ENCODE measurements at places on chromosomes 6 and 20. TPM values are rescaled to one million over a fixed set of nuclear protein-coding genes. Genes with fewer than 3 reads are reported as not detected.

- no peak for DNase-seq
These were observed 53.0 kb downstream of the SASH1 start for GRCh38 chr6:148395583-148396101.

GRCh38 chr20:41245086-41245707, 72.3 kb downstream of the ZHX3 start:
- no peak for DNase-seq

DNA sequence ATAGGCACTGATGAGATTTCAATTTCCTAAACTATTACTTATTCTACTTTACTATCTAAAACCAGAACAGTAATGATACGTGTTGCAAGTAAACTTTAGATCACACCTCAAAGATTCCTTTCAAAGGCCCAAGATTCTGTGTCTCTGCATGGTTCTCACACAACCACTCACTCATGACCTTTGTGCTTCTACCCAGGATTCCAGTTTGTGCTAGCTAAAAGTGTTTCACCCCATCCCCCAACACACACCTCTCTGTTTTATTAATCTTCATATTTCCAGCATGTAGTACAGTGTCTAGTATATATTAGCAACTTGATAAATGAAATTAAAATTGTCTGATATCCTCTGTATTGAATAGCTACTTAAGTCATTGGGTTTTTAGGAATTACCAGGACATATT, 8.8 kb upstream of the SH3BGRL2 start:
- no peak for DNase-seq

GRCh38 chr20:46010491-46011391, 2.0 kb downstream of the MMP9 start:
- no peak for DNase-seq

- peak; percentile 66 for DNase-seq
These were observed 32.5 kb downstream of the MUC22 start for GRCh38 chr6:31042806-31043205.

DNA sequence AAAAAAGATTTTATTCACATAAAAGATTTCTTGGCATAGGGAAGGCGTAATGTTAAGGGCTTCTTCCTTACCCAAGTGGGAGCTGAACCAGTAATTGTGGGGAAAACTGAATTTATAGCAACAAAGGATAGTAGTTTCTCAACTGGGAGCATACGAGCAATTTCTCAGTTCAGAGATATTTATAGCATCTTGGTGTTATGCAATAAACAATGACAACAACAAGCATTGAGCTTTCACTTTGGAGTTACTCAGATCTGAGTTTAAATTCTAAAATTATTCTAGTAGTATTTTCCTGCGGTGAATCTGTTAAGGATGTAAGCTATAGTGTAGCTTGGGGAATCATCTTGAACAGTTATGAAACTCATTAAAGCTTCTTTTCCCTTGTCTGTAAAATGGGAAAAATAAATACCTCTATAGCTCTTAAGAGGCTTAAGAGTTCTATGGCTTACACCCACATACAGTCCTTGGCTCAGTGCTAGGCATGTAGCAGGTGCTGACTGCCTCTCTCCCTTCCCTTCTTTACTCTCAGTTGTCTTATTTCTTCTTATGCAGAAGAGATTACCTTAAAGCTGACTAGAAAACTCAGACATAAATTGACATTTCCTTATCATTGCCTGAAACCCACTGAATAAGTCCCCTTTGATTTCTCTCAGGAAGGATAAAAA, 58.8 kb downstream of the SAMD5 start:
- DNase-seq = no peak

DNA sequence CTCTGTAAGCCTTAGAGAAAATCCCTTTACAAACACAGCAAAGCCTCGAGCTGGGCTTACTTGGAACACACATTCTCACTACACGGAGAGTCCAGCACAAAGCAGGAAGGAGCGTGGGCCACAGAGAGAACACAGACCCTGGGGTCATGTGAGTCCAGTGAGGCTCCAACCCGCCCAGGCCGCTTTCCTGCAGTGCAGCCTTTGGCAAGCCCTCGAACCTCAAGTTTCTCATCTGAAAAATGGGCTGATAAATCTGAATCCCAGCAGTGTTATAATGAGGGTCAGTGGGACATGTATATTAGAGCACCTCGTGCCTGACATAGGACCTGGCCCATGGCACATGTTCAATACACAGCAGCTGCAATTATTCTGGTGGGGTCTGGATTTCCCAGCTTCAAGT, 305.5 kb upstream of the SULF2 start:
- no peak for DNase-seq

DNA sequence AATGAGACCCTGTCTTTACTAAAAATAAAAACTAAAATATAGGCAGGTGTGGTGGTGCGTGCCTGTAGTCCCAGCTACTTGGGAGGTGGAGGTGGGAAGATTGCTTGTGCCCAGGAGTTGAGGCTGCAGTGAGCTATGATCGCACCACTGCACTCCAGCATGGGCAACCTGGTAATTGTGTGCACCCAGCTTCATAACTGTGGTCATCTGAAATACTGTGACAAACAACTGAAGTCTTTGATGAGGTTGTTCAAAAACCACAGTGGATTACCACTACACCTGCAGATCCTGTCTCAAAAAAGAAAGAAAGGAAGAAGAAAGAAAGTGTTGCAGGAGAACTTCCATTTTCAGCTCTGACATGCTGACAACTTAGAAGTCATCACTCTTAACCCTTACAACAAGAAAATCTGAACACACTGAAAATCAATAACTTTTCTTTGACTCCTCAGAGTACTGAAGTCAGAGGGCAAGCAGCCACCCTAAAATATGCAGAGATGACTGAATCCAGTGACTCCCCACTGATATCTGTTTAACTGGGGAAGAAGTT, 13.8 kb upstream of the ZBP1 start:
- DNase-seq = no peak

- DNase-seq = no peak
These were observed 110.5 kb downstream of the NOL4L start for GRCh38 chr20:32474717-32474966.

DNA sequence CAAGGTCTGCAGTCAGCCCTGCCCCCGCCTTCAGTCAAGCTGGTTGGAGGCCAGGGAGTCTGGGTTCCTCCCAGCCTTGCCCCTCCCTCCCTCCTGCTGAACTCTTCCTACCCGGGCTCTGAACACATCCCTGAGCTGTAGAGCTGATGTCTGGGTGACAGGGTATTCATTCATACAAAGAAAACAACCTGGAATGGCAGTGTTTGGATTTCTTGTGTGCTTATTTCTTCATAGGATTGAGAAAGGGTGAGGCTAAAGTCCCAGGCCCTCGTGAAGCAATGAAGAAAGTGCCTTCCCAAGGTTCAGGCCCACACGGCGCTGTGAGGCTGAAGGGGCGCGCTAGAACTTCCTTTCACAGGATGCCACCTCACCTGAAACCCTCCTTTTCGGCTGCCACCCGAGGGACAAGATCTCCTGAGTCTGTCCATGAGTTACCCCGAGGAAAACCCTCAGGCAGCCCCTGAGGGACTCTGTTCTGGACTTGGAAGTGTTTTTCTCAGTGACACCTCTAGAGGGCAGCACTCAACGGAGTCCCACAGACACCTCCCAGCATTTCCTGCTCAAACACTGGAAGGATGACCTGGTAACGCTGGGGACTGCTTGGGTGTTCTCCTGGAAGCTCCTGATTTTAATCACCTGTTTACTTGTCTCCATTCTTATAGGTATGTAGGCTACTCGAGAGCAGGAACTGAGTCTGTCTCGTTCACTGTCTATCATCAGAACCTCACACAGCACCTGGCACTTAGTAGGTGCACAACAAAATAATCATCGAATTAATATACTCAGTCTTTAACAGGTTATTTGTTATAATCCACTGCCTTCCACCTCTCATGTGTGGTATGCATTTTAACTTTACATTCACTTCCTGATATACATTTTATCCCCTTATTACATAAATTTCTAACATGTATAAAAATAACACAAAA, 11.8 kb upstream of the GSTA1 start:
- DNase-seq = peak; percentile 67

- DNase-seq = no peak
These were observed 67.9 kb downstream of the IGF2R start for GRCh38 chr6:160036790-160037206.

DNA sequence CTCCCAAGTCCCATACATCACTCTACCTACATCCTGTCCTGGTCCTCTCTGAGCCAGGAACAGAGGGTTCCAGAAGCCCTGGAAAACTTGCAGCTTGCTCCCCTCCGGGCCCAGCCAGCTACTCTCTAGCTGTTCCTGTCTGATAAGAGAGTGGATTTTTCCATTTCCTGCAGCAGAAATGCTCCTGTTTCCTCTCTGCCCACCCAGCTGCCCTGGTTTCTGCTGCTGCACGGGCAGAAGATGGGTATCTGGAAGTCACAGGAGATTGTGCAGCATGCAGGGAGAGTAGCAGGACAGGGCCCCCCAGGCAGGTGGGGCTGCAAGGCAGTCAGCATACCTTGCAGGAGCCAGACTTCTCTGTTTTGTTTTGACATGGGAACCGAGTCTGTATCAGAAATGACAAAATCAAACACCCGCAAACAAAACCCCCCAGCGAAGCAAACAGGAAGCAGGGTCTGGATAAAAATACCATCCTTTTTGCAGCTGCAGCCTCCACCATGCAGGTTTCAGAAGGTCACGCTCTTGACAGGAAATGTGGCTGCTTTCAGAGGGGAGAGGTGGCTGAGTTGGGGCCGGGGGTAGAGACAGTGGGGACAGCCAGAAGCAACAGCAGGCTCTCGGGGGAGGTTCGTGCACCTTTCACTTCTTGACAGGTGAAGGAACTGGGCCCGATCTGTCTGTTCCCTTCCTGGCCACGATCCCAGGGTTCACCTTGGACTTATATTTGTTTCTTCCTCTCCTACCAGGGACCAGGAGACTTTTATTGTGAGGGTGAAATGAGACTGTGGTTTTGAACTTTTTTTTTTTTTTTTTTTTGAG, 50.8 kb upstream of the FAM83D start:
- DNase-seq = no peak

DNA sequence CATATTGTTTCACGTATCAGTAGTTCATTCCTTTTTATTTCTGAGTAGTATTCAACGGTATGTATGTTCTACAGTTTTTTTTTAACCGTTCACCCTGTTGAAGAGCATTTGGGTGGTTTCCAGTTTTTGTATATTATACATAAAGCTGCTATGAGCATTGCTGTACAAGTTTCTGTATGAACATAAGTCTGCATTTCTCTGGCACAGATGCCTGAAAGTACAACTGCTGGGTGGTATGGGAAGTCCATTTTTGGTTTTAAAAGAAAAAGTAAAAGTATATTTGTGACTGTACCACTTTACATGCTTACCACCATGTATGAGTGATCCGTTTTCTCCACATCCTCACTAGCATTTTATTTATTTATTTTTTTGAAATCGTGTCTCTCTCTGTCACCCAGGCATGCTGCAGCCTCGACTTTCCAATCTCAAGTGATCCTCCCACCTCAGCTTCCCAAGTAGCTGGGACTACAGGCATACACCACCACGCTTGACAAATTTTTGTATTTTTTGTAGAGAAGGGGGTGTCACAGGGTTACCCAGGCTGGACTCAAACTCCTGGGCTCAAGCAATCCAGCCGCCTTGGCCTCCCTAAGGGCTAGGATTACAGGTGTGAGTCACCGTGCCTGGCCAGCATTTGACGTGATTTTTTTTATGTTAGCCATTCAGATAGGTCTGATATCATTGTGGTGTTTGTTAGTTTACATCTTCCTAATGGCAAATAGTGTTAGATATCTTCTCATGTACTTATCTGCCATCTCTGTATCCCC, 11.0 kb upstream of the SIM1 start:
- DNase-seq = no peak

DNA sequence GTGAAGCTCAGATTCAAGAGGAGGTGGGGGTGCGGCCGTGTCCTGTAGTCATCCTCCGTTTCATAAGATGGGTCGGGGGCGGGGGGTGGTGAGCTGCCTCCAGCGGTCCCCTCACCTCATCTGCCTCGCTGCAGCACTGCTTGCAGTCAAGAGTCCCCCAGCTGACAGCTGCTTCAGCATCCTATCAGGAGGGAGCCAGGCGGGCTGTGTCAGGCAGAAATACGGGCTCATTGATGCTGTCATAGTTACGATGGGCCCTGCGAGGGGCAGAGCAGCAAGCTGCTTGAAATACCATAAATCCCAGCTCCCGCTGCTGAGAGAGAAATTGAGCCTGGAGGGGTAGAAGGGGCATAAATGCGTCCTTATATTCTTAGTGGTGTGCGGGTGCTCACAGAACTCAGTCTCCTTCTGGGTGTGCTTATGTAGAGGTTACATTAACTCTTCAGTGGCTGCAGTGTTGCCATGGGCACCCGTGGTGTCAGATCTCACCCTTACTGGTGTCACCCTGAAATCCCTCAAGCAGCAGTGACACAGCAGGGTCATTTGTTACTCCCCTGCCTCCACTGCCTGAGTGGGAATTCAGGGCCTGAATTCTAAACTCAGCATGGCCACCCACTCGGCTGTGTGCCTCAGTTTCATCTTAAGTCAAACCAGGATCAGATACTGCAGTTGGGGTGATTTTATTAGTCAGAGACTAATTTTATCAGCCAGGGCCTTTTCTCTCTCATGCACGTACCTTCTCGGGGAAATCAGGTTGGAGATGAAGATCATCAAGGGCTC, 21.8 kb downstream of the CCDC167 start:
- no peak for DNase-seq

DNA sequence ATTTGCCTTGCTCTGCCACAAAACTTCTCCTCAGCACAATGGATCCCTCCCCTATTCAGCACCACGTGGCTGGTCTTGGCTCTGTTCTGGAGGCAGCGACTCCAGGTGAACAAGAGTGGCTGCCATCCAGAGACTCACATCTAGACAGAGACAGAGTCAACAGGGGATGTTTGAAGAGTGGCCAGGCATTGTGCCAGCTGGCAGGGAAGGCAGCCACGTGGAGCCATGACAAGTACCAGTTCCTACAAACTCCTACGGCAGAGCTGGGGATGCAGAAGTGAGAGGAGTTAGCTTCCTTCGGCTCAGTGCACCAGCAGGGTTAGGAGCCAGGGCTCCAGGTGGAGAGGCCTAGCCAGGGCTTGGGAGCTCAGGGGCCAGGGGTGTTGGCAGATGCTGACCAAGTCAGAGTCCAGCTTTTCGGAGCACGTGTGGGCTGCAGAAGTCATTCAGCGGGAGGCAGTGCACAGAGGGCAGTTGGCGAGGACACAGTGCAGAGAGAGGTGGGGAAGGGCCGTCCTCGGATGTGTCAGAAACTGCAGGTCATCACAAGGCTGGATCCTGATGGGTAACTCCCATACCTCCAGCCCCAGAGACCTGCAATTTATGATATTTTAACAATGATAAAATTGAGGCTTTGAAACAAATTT, 171.7 kb upstream of the PDE10A start:
- DNase-seq = no peak

DNA sequence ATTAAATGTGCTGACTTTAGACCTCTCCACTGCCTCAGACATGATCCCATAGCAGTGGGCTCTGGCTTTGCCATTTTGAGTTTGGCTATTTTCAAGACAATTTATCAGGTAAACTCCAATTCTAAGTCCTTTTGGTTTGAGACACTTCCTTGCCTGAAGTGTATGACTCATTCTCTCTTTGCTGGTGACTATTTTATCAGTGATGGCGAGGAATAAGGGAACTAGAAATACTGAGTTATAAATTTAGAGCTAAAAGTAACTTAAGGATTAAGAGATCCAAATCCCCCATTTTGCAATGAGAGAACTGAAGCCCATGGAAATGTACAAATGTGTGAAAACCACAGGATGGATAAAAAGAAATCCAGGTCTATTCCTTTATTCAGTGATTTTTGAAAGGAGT, 30.9 kb upstream of the CD83 start:
- no peak for DNase-seq

FLRT3 gene
- 107 TPM for total RNA-seq

NRN1 gene
- total RNA-seq = not detected

PKIB gene
- 18.6 TPM for total RNA-seq

EHMT2 gene
- total RNA-seq = 65.7 TPM

CST2 gene
- not detected for total RNA-seq

BTN1A1 gene
- total RNA-seq = 7.3 TPM

RPL7L1 gene
- total RNA-seq = 110 TPM

DEFB124 gene
- total RNA-seq = not detected

TAGAP gene
- total RNA-seq = not detected

SLC35B3 gene
- 41.3 TPM for total RNA-seq

BPIFA1 gene
- not detected for total RNA-seq
